ENCODE measurements at places on chromosomes 1 and 21. TPM values are rescaled to one million over a fixed set of nuclear protein-coding genes. Genes with fewer than 3 reads are reported as not detected.

Gene CATSPERE
- 0.25 TPM for total RNA-seq

Gene LRRC3
- not detected for total RNA-seq

- no peak for DNase-seq
These were observed 26.1 kb downstream of the METTL13 start for GRCh38 chr1:171807556-171807955.

DNA sequence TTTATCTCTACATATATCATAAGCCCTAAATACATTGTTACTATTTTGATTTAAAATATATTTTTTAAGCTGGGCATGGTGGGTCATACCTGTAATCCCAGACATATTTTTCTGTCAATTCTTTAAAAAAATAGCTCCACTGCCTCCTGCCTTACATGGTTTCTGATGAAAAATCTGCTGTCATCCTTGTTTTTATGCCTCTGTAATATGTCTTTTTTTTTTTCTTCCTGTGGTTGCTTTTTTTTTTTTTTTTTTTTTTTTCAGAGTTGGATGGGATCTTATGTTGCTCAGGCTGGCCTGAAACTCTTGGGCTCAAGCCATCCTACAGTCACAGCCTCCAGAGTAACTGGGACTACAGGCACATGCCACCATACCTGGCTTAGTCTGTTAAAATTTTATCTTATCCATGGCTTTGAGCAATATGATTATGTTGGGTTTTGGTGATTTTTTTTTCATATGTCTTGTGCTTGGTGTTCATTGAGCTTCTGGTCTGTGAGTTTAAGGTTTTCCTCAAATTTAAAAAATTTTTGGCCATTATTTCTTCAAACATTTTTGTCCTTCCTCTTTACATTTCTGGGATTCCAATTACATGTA, 12.4 kb upstream of the EDARADD start:
- DNase-seq: no peak

Gene COA7
- total RNA-seq: 8.5 TPM

- peak; percentile 60 for DNase-seq
These were observed 41.8 kb downstream of the PHC2 start for GRCh38 chr1:33388805-33389771.

GRCh38 chr1:200981278-200981677, 42.2 kb downstream of the KIF21B start:
- no peak for DNase-seq

GRCh38 chr1:87794788-87795614, 466.3 kb downstream of the LMO4 start:
- DNase-seq: peak; percentile 84

Gene PDE9A
- not detected for total RNA-seq

DNA sequence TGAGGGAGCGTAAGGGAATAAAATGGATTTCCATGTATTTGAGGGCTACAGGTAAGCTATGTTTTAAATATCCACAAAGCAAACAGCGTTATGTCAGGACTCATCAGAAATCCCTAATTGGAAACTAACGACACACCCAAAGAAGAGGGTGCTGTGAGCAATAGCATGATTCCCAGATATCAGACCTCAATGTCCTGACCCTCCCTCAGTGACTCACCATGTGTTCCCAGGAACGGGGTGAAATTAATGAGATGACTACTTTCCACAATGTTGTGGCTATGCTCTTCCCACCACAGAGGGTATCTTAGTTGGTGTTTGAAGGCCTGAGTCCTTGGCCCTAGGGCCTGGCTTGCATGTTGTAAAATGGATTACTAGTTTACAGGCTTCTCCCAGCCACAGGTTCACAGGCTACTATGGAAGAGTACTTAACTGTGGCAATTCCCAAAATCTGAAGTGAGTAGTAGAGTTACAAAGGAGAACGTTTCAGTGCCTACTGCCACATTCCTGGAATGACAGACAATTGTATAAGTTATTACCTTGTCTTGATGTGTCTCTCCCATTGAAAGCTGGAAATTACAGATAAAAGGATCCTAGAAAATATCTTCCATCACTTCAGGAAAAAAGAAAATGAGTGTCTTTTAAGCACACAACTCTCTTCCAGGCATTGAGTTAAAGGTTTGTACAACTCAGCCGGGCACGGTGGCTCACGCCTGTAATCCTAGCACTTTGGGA, 1.7 kb upstream of the KRTAP11-1 start:
- DNase-seq: peak; percentile 9

Gene GBP4
- 22.2 TPM for total RNA-seq

Gene SDCCAG8
- 14.3 TPM for total RNA-seq

- DNase-seq: peak; percentile 61
These were observed 519 bp downstream of the FNBP1L start for GRCh38 chr1:93448292-93448982.

- DNase-seq: no peak
These were observed 13.9 kb upstream of the ZBTB17 start for GRCh38 chr1:15989776-15990175.

DNA sequence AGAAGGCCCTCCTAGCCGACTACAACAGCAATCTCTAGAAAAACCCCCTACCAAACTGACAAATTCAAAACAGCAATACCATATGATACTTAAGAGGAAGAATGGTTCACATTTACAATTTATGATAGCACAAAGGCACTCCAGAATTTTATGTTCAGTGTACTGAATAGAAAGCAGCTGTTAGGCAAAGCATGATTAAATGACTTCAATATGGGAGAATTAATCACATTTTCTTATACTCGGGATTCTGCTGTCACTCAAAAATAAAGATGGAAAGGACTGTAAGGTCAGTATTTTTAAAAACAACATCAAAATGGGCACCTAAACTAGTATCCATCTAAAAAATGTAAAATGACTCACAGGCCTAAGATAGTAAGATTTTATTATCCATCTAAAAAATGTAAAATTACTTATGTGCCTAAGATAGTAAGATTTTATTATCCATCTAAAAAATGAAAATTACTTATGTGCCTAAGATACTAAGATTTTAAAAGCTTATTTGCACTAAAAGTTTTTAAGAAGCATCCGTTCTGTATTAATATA, 198.5 kb downstream of the SMYD3 start:
- no peak for DNase-seq
